Islet precursor cell (in vitro differentiated cells): ENCODE measurements at places on chromosomes 11 and 22.

GRCh38 chr11:79561496-79561895 is 120.7 kb upstream of the TENM4 start:
- DNase-seq, result no peak

GRCh38 chr11:62778441-62778840 is 7.2 kb downstream of the TAF6L start:
- DNase-seq, result no peak

- peak; percentile 96 for DNase-seq
These were observed 4.6 kb downstream of the APOL4 start for GRCh38 chr22:36197065-36197440.

DNA sequence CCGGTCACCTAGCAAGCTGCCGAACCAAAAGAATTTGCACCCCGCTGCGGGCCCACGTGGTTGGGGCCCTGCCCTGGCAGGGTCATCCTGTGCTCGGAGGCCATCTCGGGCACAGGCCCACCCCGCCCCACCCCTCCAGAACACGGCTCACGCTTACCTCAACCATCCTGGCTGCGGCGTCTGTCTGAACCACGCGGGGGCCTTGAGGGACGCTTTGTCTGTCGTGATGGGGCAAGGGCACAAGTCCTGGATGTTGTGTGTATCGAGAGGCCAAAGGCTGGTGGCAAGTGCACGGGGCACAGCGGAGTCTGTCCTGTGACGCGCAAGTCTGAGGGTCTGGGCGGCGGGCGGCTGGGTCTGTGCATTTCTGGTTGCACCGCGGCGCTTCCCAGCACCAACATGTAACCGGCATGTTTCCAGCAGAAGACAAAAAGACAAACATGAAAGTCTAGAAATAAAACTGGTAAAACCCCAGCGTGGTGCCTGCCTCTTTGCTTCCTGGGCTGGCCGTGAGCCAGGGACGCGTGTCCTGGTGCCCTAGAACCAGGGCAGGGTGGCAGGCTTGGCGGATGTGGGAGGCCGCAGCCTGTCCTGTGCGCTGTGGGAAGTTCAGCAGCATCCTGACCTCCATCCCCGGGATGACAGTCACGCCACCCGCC is 13.2 kb downstream of the CCND1 start:
- DNase-seq, result no peak

DNA sequence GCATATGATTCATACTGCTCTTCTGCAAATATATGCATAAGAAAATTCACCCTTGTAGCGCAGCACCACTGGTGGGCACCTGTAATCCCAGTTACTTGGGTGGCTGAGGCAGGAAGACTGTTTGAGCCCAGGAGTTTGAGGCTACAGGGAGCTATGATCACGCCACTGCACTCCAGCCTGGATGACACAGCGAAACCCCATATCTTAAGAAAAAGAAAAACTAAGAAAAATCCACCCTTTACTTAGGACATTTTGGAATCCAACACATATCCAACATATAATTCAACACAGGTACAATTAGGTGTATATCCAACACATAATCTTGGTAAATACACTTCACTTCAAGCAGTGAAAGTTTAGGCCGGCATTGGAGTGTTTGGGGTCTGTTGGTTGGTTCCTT is 255.5 kb upstream of the PITPNB start:
- DNase-seq, result no peak

DNA sequence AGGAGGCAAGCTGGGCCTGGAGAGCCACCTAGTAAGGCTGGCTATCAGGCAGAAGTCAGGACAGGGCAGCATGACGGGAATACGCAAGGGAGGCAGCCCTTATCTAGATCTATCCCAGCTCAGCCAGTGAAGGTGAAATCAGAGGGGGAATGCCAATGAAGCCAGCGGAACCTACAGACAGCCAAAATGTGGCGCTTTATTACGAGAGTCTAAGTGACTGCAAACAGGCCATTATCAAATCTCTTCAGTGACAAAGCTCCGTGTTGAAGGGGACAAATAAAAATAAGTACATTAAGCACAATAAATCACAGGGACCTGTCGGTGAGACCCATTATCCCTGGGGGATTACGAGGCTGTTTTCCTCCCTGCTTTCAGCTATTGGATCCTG is 22.8 kb downstream of the LARGE1 start:
- DNase-seq, result peak; percentile 59

DNA sequence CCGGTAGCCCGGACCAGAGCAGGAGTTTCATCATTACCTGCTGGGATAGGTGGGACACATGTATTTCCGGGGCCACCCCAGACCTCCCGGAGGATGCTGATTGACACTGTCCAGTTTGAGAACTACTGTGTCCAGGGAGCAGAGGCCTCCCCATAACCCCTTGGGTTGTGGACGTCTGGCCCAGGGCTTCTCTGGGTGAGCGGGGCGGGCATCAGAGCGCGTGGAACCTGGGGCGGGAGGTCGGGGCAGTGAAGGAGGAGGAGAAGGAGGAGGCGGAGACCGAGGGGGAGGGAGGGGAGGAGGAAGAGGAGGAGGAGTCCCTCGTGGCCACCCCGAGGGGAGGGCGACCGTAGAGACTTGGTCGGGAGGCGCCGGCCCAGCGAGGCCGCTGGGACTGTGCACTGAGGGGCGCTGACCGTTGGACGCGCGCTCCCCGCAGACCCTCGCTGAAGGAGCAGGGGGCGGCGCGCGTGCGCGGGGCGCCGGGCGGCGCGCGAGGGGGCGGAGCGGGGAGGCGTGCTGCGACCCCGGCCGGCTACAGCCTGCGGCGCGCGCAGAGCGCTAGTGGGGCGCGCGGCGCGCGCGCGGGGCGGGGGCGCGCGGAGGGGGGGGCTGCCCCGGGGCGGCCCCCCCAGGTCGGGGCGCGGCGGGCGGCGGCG is at the start of gene GRK3:
GRK3 (plus strand) TSS at position 356 of the 659 bp plus-strand sequence. CDS start 366 bp downstream, outside the sequence.
- DNase-seq, result peak; percentile 86

DNA sequence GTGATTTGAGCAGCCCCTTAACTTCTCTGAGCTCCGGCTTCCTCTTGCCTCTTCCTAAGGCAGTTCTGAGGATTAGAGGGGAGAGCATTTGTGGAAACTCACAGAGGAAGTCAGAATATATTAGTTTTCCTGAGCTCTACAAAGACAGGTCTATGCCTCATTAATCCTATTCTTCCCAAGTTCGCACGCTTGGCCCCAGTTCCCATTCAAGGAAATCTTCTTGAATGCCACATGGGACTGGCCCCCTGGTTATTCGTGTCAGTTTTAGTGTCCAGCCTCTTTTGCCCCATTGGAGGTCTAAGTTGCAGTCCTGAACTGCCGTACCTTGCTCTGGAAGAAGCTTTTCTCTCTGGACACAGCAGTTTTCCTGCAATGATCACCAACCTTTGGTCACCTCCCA is 37.6 kb upstream of the ALX4 start:
- DNase-seq, result no peak

GRCh38 chr11:1197886-1198560 is 24.8 kb upstream of the MUC5B start:
- peak; percentile 56 for DNase-seq

DNA sequence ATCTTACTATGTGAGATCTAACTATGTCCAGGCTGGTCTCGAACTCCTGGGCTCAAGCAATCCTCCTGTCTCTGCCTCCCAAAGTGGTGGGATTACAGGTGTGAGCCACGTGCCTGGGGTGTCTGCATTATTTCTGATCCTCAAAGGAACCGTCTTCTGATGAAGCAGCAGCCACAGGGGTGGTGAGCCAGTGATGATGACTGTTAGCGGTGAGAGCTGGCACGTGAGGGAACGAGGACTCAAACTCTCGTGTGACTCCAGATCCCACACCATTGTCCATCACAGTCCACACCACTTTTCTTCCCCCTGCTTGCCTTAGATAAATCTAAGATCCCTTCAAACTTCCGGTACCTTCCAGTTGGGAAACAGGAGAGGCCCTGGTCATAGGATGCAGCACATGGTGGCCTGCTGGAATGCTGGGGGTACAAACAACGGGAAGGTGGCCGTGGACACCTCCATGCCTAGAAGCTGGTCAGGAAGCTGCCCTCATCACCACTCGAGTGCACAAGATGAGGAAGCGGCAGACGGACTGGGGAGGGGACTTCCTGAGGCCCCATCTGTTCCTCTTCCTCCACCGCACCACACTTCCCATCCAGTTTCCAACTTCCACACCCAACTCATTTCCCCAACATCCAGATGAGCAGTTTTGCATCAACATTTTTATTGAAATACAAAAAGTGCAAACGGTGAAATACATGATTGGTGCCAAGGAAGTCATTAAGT is 23.8 kb downstream of the ARHGAP1 start:
- no peak for DNase-seq

DNA sequence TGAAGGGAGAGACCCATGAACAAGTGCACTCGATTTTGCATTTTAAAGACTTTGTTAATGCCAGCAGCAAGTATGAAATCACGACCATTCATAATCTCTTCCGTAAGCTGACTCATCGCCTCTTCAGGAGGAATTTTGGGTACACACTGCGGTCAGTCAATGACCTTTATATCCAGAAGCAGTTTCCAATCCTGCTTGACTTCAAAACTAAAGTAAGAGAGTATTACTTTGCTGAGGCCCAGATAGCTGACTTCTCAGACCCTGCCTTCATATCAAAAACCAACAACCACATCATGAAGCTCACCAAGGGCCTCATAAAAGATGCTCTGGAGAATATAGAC is 5.9 kb downstream of the SERPIND1 start:
- no peak for DNase-seq

DNA sequence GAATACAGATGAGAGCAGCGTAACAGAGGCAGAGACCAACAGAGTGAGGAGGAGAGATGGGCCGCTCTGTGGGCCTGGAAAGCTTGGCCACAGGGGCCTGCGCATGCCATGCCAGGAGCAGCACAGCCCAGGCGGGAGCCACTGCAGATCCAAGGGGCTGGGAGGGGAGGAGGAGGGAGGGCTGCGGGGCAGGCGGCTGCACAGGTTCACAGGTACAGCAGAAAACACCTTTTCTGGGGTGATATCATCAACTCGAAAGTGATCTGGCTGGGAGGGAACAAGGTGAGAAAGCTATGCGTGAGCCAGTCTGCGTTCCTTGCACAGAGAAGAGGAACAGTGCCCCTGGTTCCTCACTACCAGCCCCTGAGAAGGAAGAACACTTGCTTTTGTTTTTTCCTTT is 14.8 kb downstream of the VPS37C start:
- no peak for DNase-seq

GRCh38 chr11:86492370-86493010 is 117.8 kb downstream of the CCDC81 start:
- no peak for DNase-seq

GRCh38 chr11:18771266-18772035 is 20.1 kb downstream of the PTPN5 start:
- no peak for DNase-seq
